ENCODE measurements at places on chromosomes 1 and 21.

DNA sequence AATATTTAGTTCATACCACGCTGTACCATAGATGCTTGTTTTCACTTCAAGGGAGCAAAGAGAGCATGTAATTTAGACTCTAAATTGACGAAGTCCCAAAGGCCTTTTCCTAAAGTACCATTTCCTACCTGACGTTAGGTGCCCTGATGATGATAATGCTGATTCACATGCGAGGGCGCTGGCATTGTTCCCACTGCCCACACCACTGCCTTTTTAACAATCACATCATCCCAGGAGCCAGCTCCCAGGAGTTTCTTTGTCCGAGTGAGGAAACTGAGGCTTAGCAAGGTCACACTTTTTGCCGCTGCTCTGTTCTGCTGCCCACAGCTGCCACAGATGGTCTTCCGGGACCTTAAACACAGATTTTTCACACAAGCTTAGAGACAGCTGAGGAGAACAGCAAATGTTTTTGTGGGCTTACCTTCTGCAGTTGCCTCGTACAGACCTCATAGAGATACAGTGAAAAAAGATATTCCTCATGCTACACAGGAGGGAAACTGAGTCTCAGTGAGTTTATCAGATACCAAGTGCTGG lies 69.4 kb downstream of the EVA1C start:
- no peak for DNase-seq

- no peak for DNase-seq
These were observed 350.9 kb upstream of the ADGRL2 start for GRCh38 chr1:81449786-81450185.

DNA sequence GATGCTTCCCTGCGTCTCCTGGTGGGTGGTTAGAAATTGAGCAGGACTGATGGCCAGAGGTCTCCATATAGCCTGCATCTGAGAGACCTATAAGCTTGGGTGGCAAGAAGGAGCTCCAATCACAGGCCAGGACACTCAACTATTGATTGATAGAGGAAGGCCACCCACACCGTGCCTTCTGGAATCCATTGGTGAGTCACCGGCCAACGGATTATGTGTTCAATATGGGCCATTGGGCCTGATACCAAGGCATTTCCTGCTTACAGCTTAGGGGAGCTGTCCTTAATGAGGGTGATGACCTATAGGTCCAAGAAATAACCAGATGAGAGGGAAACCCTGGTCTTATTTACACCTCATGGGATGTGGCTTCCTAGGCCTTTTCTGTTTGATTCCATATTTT lies 115.1 kb downstream of the PLPP3 start:
- no peak for DNase-seq

- no peak for DNase-seq
These were observed 133.7 kb upstream of the CTTNBP2NL start for GRCh38 chr1:112262316-112262715.

GRCh38 chr1:39758556-39759435 lies 12.4 kb downstream of the OXCT2 start:
- no peak for DNase-seq

- peak; percentile 65 for DNase-seq
These were observed 2.8 kb upstream of the C1orf162 start for GRCh38 chr1:111471012-111471411.

DNA sequence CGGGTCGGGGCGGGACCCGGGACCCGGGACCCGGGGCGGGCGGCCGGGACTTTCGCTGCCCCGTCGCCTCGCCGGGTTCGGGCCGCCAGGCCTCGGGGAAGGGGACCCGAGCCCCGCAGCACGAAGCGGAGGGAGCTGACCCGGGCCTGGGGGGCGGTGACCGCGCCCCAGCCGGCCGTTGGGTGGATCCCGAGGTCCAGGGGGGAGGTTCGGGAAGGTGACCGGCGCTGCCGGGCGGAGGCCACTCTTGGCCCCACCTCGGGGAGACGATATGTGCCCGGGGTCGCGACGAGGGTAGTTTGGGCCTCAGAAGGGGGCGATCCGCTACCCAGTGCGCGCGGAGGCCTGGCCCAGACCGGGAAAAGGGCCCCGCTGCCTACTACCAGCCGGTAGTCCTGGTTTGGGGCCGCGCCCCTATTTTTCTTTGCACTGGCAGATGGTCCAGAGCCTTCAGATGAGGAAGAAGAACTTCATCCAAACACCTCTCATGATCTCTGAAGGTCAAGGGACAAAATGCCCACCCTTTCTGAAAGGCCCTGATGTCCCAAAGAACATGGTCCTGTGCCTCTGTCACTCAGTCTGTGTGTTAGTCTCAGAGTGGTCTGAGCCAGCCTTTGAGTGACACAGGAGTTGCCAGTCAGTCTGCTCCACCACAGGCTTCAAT lies 766 bp downstream of the AGO4 start:
- DNase-seq: no peak

GRCh38 chr1:70324683-70325082 lies 29.8 kb downstream of the ANKRD13C start:
- no peak for DNase-seq

- DNase-seq: no peak
These were observed 18.2 kb downstream of the RHBG start for GRCh38 chr1:156386949-156387869.

DNA sequence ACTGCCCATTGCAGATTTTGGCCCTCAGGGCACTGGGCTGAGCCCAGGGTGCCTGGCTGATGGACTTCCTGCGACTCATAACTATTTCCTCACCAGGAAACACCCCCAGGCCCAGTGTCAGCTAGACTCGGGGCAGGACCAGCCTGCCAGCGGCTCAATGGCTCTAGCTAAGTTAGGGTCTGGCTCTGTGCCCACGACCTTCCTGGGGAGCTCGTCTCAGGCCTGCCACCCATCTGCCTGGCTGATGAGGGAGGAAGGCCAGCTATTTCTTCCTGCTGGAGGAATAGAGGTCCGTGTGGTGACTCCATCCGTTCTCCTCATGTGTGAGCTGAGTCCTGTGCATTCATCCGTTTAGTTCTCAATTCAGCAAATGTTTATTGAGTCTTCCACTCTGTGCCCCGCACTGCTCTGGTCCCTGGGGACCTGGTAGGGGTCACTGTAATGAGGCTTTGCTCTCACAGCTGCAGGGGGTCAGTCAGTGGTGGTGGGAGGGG lies 44.5 kb downstream of the KIRREL1 start:
- DNase-seq: no peak

GRCh38 chr1:20343149-20343937 lies 52.7 kb downstream of the VWA5B1 start:
- peak; percentile 30 for DNase-seq

DNA sequence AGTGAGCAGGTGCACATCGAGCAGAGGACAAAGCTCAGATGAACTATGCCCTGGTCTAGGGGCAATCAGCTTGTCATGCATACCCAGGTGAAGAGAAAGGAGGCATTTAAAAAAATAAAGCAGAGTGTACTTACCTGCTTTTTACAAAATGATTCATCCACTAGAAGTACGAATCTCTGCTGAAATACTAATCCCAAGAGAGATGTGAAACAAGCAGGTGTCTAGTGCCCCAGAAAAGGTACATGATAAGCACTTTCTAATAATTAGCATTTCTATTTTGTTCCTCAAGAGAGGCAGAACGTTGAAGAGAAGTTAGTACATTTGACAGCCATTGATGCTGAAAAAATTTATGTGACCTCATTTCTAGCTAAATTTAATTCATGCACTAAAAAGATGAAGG lies 31.1 kb downstream of the CHODL start:
- no peak for DNase-seq

DNA sequence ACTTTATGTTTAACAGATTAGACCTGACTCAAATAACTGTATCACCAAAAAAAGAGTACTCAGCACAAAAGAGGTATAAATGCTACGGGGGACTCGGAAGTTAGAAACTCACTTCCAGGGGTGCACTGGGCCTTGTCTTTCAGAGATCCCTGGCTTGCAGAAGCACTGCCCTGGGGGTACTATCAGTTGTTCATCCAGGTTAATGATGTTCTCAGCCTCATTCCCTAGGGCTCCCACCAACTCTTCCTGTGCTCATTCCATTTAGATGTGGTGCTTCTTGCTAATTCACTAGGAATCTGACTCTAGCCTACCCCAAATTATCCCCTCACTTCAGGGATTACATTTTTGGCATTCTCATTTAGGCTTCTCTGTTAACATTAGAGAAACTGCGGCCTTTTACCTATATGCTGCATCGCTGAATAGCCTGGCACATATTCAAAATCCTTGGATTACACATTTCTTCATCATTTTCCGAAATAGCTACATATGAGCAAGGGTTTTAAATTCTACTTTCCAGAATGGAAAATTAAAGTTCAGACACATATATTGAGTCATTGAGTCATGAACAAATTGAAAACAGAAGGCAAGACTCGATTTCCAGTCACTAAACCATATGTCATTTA lies 338.5 kb downstream of the KCTD3 start:
- DNase-seq: no peak

DNA sequence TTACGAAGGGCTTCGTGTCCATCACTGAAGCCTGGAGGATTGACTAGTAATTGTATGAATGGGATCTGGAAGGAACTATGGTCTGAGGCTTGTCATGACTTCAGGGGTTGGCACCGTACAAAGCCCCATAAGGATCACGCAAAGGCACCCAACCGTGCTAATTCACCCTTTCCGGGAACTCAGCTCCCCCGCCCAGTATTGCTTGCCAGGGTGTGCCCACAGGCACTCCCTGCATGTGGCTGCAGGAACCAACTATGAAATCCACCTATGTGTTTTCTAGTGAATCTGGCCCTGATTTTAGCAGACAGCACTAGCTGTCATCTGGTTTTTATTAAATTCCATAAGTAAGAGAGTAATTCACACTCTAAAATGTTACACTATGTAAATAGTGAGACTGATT lies 139.2 kb downstream of the TM2D1 start:
- no peak for DNase-seq

DNA sequence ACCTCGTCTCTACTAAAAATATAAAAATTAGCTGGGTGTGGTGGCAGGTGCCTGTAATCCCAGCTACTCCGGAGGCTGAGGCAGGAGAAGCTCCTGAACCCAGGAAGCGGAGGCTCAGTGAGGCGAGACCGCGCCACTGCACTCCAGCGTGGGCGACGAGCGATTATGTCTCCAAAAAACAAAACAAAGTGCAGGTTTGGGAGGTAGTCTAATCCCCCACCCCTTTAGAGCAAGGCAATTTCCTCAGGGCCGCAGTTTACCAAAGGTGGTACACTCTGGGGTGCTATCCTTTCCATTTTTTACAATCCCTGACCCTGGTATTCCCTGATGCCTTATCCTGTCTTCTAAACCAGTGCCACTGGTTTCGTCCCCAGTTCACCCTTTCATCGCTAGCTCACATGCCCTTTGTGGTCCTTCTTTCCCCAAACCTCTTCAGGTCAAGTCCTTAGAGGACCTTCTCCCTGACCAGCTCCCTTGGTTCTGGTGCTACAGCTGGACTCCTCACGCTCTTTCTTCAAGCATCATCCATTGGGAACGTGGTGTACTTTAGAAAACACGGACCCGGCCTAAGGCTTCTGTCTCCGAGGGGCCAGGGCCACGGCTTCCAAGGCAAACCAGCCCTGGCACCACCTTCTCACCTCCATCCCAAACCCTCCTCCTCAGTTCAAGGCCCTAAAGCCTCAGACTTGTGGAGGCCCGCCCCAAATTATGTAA lies 873 bp downstream of the IFT25 start:
- DNase-seq: no peak

GRCh38 chr1:53372501-53372951 lies 44.7 kb upstream of the LRP8 start:
- DNase-seq: no peak
